Stimulated activated CD8-positive, alpha-beta memory T cell treated with anti-CD3 and anti-CD28 coated beads, Interleukin-15, amount 100 ng/mL, for 24 hours (primary cell): ENCODE measurements at places on chromosomes 7 and 10.

- DNase-seq = no peak
These were observed 64.9 kb downstream of the PRKG1 start for GRCh38 chr10:51139176-51139575.

DNA sequence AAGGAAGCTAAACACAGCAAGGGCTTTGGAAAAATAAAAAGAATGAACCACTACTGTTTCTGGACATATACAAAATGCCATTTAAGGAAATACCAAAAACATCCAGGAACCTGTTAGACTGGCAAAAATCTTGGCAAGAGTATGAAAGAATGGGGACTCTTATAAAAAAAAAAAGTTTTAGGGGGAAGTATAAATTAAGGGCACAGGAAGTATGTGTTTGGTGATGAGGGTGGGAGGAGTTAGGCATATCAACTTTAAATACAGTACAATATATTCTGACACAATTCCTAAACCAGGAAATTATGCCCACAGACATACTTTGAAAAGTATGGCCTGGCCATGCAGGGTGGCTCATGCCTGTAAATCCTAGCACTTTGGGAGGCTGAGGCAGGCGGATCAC, 74.2 kb downstream of the WAPL start:
- DNase-seq = no peak

- DNase-seq = no peak
These were observed 3.2 kb upstream of the DGKB start for GRCh38 chr7:14905764-14906163.

DNA sequence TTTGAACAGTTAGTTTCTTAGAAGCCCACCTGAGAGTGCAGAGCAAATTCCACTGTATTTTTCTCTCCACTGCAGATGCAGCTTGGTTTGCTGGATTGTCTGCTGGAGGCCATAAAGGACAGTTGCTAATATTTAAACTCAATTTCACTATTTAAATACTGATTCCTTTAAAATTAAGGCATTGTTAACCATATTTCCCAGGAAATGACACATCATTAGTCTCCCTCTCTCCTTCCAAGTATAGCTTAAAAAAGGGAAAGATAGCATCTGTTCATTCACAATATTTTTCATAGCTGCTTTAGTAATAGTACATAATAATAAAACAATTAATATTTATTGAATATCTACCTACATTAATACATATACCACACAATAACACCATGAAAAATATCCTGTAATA, 252.9 kb downstream of the HGF start:
- DNase-seq = no peak

- no peak for DNase-seq
These were observed 474.3 kb downstream of the SEMA3D start for GRCh38 chr7:84712374-84713121.

GRCh38 chr7:48636391-48637015, 287.8 kb upstream of the CDC14C start:
- DNase-seq = no peak

- no peak for DNase-seq
These were observed 9.9 kb upstream of the CTNNA3 start for GRCh38 chr10:67705921-67706320.

GRCh38 chr10:27558612-27559020, 54.5 kb downstream of the RAB18 start:
- DNase-seq = no peak

DNA sequence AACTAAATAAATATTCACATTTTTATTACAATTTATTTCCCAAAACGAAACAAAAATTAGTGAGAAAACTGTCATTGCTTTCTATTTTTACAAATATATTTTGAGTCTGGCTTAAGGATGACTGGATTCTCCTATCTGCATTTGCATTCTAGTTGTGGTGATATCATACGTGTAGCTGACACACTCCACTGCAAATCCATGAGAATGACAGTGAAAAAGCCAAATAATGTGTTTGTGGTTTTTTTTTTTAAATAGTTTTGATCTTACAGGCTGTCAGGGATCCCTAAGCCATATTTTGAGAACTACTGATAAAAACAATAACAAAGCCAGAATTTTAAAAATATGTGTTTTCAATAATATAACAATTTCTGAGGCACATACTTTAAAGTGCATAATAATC, 5.8 kb upstream of the STAMBPL1 start:
- DNase-seq = no peak

GRCh38 chr7:35647171-35647574, 47.8 kb downstream of the HERPUD2 start:
- DNase-seq = no peak

DNA sequence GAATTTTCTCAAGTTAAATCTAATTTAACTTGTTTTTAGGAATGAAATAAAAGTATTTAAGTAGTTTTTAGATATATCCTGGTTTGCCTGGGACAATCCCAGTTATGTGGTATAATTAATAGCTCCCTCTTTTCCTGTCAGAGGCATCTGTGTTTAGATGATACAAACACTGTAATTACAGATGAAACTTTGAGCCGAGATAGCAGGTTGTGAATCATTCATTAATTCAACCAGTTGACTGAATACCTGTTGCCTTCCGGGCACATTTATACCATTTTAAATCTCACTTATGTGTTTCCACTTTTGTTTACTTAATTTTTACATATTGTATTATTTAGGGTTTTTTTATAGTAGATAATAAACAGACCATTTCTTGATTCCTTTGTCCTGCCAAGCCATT, 82.1 kb upstream of the GATA3 start:
- no peak for DNase-seq

DNA sequence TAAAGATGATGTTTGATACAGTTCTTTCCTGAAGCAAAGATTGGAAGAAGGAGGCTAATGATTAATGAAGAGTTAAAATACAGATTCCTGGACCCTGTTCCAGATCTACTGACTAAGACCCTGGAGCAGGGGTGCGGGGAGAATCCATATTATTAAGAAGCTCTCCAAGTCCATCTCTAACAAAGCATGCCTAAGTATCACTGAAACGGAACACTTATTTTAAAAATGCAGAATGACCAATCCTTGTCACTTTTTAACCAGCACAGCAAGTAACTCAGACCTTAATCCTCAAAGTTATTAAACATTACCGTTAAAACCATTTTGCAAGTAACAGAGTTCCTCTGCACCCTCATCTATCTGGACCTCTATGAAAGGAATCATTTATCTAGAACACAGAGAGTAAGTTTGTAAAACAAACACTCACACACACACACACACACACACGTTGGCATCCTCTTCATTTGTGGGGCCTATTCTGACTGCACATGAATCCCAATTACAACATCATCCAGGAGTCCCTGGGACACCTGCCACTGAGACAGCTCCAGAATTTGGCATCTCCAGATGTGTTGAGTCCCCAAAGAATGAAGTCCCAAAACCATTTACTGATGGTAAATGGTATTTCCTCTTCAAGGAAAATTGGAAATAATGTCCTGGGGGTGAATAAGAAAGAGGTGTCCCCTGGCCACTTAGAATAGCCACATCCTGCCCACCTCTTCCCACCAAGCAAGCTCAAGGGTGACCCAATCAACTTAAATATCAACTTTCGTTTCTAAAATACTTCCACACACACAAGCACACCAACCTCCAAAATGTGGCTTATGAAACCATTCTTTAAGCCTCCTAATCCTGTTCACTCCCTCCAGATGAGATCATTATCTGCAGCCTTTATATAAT, 117.5 kb downstream of the PARD3 start:
- DNase-seq = no peak

DNA sequence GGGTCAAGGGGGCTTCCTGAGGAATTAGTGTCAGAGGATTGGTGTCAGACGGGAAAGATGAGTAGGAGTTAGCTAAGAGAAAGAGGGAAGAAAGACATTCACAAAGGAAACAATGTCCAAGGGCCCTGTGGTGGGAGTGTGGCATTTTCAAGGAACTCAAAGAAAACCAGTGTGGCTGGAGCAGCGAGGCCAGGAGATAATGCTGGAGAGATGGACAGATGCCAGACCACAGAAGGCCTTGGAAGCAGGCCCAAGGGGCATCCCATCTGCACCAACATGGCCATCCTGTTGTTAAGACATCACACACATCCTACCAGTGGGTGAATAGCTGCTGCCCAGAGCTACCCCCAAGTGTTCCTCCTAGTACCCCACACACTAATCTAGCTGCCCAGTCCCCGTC, 36.1 kb upstream of the CUL1 start:
- no peak for DNase-seq

GRCh38 chr10:83516788-83517187, 622.5 kb upstream of the GHITM start:
- no peak for DNase-seq

DNA sequence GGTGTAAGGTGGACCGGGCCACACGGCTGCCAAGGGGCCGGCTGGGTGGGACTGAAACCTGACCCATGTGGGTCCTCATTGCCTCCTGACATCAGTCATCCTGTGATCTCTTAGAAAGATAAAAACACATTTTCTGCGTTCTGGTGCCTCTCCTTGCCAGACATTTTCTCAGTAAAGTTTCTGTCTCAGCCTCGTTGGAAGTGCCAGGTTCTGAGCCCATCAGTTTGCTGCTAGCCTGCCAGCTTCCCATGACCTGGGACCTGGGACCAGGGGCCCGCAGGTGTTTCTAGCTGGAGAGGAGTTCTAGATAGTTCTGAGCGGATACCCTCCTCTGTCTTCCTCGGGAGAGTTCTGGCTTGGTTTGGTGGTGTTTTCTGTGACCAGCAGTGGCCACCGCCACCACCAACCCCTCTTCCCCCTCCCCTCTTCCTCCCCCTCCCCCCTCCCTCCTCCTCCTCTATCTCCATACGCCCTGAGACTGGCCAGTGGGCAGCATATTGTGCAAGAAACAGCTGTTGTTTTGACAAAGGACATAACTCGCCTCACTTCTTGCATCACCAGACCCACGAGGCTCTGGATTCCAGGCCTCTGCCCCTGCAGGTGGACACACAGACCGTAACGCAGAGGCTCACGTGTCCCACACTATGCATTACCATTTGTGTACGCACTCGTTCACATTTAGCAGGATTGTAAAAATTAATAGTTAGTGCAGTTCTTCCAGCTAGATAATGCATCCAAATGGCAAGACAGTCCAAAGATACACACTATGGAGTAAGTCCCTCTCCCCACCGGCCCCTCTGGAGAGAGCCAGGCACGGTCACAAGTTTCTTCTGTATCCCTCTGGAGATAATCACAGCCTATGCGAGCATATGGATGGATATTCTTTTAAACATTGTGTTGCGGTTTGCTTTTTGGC, 94.6 kb downstream of the CUX1 start:
- no peak for DNase-seq

DNA sequence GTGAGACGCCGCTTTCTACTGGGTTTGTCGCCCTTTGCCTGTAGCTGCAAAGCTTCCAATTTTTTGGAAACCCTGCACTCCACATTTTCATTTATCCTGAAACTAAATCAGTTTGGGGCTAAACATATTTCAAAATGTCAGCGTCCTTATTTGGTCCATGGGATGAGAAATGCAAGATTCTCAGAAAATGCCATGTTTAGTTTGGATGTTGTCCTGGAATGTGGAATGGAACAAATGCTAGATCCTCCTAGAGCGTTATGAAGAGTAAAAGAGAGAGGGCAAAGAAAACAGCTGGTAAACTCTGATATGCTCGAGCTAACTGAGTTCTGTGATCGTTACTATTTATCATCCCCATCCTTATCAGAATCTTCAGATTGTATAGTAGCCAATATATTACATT, 236.9 kb downstream of the KLF6 start:
- no peak for DNase-seq

GRCh38 chr10:7610651-7611389, 55.9 kb downstream of the ITIH5 start:
- DNase-seq = no peak

DNA sequence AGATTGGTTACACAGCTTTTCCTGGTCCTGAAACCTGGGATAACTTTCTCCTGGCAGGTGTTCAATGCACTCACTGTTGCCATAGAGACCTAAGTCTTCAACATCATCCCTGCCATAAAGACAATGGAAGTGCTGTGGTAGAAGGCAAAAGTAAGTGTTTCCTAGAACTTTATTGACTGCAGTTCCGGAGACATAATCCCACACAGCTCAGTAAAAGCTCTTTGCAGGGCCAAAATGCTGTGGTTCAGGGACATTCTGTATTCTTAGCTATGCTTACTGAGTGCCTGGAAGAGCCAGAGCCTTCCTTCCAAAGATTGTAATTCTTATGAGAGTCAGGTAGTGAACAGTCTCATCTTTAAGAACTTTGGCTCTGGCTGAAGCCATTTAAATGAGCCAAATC, 5.3 kb downstream of the WIPF3 start:
- DNase-seq = no peak

DNA sequence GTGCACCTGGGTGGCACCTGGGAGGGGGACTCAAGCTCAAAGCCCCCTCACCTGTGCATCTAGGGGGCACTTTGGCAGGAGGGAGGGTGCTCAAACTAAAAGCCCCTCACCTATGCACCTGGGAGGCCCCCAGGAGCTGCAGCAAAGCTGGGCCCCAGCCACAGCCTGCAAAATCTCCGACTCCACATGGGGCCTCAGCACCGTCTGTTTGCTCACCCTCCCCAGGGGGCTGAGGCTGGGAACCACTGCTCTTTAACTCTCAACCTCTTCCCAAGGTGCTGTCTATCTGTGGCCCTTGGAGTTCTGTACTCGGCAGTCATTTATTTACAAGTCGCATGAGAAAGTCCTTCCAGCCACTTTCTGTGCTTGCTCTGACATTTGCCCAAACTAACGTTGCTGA, 458.4 kb downstream of the DNAJB6 start:
- DNase-seq = no peak

- DNase-seq = no peak
These were observed 183.2 kb upstream of the PTPRZ1 start for GRCh38 chr7:121689749-121690148.

DNA sequence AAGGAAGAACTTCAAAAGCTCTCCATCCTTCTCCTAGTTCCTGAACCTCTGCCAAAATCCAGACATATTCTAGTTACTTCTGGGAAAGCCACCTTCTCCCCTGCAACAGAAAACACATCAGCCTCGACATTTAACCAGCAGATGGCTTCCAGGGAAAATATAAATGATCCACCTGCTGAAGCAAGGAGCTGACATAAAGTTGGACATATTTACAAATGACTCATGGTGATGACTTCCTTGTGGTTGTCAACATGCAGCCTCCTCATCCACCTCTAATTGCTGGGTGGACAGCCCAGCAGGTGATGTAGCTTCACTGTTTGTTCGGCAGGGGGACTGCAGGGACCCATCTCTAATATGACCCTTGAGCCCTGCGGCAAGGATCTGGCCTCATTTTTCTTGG, 266.0 kb downstream of the C7orf25 start:
- DNase-seq = no peak

- no peak for DNase-seq
These were observed 140.8 kb downstream of the GLCCI1 start for GRCh38 chr7:8109196-8110022.

DNA sequence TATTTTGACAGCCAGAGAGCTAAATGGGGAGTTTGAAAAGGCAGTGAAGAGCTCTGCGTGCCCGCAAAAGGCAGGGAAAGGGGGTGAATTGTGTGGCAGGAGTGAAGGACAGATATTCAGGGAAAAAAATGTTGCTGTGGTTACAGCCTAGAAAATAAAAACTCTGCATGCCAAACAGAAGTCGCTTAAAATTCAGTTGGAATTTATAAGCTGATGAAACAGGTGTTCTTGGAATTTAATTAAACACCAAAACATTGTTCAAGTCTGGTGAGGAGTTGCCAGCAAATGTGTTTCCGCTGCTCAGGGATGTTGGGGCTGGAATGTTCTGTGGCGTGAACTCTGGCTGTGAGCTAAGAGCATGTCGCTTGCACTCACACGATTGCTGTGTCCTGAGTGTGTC, 169.3 kb downstream of the ADRA2A start:
- DNase-seq = no peak

GRCh38 chr7:1220977-1221745, 11.5 kb upstream of the UNCX start:
- DNase-seq = no peak

GRCh38 chr10:131173484-131174210, 137.9 kb downstream of the TCERG1L start:
- DNase-seq = no peak

- peak; percentile 20 for DNase-seq
These were observed 564 bp downstream of the PDSS1 start for GRCh38 chr10:26697922-26698608.
